ENCODE measurements at places on chromosomes 16 and 17.
A peak's percentile ranks its signal among the peaks of the same experiment; 100 is the strongest.

GRCh38 chr17:72590882-72591281, 470.1 kb downstream of the SOX9 start:
- DNase-seq = no peak

DNA sequence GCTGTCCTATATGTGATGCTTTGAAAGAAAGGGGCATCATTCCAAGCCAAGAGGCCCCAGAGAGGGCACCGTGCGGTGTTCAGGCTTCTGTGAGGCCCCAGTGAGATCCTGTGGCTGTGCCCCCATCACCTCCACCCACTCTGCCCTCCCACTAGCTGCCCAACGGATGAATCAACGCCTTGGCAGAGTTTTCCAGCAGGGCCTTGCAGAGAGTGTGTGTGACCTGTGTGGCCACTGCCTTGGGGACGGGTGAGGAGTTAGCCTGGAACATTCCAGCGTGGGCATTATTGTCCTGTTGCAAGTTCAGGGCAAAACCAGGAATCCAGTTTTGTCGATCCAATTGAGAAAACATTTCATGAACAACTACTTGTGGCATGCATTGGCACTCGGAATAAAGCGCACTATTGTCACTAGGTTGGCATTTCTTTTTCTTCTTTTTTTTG, 53.7 kb downstream of the SF3B3 start:
- no peak for DNase-seq

GRCh38 chr17:30031214-30031869, 85.3 kb upstream of the NSRP1 start:
- no peak for DNase-seq

DNA sequence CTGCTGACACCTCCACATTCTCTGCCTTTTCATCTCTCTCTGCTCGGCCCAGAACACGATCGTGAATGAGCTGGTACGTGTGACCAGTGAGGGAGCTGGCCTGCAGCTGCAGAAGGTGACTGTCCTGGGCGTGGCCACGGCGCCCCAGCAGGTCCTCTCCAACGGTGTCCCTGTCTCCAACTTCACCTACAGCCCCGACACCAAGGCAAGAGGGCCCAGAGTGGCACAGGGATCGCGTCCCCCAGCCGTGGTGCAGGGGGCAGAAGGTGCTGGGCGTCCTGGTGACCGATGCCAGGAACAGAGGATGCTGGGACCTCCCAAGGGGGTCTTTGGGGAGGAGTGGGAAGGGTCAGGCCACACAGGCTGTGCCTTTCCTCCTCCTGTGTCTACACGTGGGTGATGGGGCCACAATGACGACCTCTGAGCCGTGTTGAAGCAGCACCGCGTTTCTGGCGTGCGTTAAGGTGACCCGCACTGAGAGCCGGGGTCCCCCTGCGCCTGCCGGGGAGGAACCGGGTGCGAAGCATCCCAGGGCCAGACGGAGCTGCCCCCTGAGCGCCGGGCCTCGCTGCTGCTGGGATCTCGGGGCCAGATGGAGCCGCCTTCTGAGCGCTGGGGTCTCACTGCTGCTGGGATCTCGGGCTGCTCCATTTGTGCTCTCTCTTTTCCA, 17.4 kb downstream of the GAA start:
- no peak for DNase-seq

GRCh38 chr17:163514-164098, 17.8 kb downstream of the DOC2B start:
- no peak for DNase-seq

DNA sequence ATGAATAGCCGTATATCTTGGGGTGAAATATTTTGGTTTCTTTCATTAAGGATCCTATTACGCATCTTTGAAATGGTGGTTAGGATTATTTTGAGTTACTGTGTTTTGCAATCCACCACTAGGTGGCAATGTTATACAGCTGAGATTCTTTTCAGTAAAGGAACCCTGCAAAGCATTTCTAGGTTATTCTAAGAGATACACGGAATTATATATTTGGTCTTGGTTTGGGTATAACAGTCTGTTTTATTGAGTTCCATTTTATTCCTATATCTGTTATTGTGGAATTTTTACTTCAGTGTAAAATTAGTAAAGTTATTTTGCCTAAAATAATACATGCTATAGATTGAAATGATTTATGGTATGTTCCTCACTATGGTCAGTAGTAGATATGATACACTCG, 62.9 kb upstream of the CPHXL start:
- DNase-seq = peak; percentile 13

DNA sequence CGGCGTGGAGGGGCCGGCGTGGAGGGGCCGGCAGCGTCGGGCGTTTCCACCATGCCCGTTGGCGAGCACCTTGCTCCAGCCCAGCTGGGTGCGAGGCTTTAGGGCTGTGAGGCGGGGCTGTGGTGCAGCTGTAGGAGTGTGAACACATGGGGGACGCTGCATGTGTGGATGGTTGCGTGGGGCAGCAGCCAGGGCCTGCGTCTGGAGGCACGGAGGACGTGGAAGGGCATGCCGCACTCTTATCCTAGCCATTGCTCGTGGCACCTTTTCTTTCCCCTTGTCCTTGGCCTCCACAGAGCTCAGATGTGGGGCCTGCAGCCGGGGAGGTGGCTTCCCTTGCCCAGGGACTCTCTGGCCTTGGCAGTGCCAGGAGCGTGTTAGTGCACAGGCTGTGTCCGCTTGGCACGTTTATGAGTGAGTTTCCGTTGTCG, 47.8 kb downstream of the PDPK1 start:
- no peak for DNase-seq

DNA sequence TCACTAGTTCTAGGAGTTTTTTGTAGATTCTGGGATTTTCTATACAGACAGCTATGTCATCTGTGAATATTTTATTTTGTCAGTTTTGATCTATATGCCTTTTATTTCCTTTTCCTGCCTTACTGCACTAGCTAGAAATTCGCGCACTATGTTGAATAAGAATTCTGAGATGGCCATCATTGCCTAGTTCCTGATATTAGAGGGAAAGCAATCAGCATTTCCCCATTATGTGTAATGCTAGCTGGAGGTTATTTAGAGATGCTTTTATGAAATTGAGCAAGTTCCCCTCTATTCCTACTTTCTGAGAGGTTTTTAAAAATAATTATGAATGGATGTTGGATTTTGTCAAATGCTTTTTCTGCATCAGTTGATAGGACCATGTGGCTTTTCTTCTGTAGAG, 23.8 kb downstream of the MPRIP start:
- DNase-seq = no peak

- DNase-seq = no peak
Measured at GRCh38 chr16:55825115-55825728, 7.7 kb downstream of the CES1 start.

DNA sequence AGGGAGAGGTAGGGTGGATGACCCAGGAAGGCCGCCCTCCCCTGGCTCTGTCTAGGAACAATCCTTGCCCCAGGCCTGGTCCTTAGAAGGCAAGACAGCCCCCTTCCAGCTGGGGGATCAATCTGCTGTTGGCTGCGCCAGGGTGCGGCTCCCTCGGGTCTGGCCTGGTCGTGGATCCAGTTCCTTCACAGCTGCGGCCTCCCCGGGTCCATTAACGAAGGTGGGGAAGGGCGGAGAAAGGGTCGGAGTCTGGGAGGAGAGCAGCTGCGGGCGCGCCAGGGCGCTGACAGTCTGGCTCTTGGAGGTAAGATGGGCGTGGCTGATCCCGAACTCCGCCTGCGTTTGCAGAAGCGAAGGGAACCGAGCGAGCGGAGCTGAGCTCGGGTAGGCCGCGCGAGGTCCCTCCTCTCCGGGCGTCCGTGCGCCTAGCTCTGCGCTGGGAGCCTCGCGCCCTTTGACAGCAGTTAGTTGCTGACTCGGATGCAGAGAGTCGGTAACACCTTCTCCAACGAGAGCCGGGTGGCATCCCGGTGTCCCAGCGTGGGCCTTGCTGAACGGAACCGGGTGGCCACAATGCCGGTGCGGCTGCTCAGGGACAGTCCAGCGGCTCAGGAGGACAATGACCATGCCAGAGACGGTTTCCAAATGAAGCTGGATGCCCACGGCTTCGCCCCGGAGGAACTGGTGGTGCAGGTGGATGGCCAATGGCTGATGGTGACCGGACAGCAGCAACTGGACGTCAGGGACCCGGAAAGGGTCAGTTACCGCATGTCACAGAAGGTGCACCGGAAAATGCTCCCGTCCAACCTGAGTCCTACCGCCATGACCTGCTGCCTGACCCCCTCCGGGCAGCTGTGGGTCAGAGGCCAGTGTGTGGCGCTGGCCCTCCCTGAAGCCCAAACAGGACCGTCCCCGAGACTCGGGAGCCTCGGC, at the start of gene HSPB9:
TSS of gene HSPB9 (plus strand) at position 434 of the 933 bp plus-strand sequence. CDS start at position 481, 47 bp downstream.
- peak; percentile 55 for DNase-seq

- peak; percentile 43 for DNase-seq
Measured at GRCh38 chr17:72386619-72387237, 265.9 kb downstream of the SOX9 start.

DNA sequence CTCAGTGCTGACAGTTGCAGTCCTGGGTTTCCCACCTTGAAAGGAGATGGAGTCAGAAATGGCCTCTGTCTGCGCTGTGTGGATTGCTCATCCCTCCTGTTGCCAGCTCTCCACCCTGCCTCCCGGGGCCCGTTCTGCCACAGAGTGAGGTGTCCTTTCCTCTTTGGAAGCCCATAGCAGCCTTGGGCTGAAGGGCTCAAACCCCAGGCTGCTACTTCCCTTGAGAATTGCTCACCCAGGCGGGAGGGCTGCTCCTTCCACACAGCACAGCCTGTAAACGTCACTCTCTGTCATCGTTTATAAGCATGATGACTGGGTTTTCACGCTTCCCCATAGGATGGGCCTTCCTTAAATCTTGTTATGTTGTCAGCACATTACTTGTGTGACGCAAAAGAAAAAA, 62.7 kb downstream of the FOXK2 start:
- no peak for DNase-seq

DNA sequence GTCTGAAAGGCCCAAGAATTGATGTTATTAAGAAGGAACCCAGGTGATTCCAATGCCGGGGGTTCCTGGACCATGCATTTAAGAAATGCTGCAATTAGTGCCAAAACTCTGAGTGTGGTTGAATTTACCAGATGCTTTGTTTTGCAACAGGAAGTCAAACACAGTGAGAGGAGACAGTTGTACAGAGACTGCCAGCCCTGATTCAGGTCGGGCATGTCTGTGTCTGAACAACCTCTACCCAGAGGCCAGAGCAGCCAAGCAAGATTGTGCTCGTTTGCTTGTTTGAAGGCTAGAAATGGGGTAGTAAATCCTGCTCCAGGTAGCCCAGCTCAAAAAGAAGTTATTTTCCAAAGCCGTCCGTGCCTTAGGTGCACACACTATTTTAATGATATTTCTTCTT, 412.4 kb upstream of the ERCC4 start:
- DNase-seq = no peak

- DNase-seq = no peak
Measured at GRCh38 chr16:8812162-8812843, 14.7 kb downstream of the PMM2 start.

GRCh38 chr16:77896415-77897128, 108.2 kb downstream of the VAT1L start:
- peak; percentile 53 for DNase-seq

DNA sequence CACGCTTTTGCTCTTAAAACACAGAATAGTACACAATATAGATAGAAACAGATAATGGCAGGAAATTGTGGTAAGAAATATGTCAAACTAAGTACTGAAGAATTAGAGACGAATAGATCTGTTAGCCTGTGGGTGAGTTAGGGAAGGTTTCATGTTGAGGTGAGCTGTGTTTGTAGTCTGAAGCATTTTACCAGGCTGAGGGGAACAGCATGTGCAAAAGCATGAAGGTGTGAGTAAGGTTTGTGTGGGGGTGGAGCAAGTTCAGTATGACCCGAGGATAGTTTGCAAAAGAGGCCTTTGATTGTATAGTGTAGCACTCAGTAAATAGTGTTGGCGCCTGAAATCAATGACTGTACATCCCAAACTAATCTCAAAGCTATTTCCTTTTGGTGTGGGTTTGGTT, 13.8 kb downstream of the IGSF6 start:
- DNase-seq = no peak

- DNase-seq = peak; percentile 54
Measured at GRCh38 chr17:51000835-51001638, 119.6 kb downstream of the SPAG9 start.

Measured in DMS79 treated with DMSO at 0.1 percent for 48 hours (cell line).